NCI-H82 (cell line): ENCODE measurements at places on chromosomes 12 and 14.

DNA sequence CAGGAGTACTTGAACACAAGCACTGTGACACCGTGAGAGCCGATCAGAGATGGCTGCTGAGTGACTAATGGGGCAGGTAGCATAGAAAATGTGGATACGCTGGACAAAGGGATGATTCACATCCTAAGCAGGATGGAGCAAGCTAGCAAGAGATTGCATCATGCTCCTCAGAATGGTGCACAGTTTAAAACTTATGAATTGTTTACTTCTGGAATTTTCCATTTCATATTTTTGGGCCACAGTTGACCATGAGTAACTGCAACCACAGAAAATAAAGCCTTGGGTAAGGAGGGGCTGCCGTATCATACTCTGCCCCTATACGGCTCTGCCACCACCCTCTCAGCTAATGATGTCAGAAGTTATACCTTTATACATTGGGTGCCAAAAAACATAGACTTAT is 23.3 kb upstream of the MARK3 start:
- DNase-seq = no peak

GRCh38 chr14:89616425-89616824 is 199.4 kb upstream of the FOXN3 start:
- DNase-seq = no peak

DNA sequence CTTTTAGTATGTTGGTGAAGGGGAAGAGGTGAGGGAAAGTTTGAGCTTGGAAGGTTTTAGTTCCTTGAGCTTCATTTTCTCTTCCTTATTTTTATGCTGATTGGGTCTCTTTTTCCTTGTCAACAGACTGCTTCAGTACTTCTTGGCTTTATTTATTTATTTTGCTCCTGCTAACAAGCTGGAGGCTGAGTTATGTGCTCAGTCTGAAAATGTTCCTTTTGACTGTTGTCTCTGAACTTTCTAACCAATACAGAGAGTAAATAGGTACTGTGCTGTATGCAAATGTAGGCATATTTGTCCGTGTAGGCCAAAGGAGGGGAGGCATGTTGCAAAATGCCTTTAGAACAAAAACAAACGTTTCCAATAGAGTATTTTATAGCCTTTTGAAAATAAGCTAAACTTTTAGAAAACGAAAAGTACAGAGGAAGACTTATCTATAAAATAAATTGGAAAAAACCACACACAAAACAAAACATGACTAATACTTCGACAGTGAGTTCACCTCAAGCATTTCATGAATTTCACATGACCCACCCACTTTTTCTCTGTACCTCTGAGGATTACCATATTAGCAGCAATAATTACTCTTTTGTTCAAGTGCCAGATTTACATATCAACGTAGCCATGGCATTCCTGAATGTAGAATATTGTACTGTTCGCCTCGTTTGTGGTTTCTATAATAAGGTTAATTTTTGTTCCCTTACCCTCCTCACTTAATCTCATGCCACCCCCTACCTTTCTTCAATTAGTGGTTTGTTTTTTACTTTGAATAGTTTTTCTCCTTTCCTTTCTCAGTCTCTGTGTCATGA is 4.7 kb upstream of the CREBL2 start:
- no peak for DNase-seq

GRCh38 chr14:67077921-67078320 is 111.3 kb upstream of the GARIN2 start:
- no peak for DNase-seq

- no peak for DNase-seq
Measured at GRCh38 chr12:69874606-69875005, 49.6 kb downstream of the MYRFL start.

- no peak for DNase-seq
Measured at GRCh38 chr14:35304812-35305462, 12.8 kb downstream of the PSMA6 start.

DNA sequence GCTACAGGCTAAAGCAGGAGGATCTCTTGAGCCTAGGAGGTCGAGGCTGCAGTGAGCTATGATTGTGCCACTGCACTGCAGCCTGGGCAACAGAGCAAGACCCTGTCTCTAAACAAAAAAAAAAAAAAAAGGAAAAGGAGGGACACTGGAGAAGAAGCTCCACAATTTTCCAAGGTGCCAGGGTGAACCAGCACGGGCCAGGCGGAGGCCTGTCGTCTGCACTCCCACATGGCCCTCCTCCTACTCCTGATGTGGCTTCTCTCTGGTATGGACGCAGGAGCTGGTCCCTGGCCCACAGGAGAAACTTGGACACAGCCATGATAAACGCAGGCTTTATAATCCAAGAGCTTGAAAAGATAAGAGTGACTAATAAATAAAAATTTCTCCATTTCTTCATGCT is 341.2 kb downstream of the CACNA1C start:
- DNase-seq = no peak

- peak; percentile 54 for DNase-seq
Measured at GRCh38 chr12:115149685-115150378, 465.9 kb upstream of the TBX3 start.
